Stimulated activated naive B cell treated with anti-CD40 and anti-IgM and Interleukin-4, amounts not matched to agents 10 μg/mL and 1 μg/mL and 100 μg/mL, for 72 hours (primary cell): ENCODE measurements at places on chromosomes 3 and 15.

DNA sequence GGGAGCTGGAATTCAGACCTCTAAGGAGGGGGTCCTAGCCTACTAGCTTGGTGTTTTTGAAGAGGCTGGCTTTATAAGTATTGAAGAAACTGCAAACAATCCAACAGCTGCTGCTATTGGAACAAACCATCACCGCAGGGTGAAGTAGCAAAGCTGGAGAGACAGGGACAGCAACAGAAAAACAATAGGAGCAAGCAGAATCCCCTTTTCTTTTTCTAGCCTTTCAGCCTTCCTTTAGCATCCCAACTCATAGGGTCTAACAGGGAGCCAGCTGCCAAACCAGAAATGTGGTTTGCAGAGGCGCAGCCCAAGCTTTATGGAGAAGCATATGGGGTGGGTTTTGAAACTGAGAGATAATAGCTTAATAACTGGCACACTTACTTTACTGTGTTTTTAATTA, 106.2 kb upstream of the CHMP2B start:
- no peak for DNase-seq

GRCh38 chr3:155611456-155611855, 133.4 kb downstream of the PLCH1 start:
- DNase-seq, result no peak

GRCh38 chr15:99447497-99448371, 118.0 kb upstream of the MEF2A start:
- DNase-seq, result no peak

DNA sequence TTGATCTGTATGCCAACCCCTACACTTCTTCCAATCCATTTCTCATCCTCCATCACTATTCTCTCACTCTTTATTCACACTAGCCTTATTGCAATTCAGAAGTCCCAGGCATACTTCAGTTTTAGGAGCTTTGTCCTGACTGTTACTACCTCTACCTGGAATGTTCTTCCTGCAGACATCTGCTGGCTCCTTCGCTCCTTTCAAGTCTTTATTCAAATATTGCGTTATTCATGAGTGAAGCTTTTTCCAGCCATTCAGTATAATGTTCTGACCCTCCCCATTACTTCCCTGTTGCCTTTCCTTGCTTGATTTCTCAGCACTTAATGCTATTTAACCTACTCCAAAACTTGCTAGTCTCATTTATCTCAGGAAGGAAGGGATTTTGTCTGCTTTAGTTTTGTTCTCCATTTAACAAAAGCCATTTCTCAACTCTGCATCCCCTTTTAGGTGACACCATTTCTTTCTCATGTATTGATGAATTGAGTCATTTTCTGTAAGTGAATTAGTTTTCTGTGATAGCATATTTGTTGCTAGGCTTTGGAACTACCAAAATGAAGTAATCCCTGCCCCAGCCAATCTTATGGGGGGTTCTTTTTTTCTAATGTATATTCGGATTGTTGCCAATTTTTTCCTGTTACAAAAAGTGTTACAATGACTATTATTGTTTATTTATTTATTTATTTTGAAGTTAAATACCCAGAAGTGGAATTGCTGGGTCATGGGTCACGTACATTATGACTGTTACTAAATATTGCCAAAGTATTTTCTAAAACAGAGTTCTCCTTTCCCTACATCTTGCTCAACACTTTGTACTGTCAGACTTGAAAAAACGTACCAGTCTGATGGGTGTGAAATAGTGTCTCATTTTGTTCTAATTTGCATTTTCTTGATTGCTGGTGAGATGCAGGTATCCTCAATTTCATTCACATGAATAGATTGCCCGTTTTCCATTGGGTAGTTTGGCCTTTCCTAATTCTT, 9.4 kb downstream of the ATP11B start:
- no peak for DNase-seq
